Occipital lobe (tissue), 3 donors: ENCODE measurements at places on chromosomes 13 and 19. TPM values are rescaled to one million over a fixed set of nuclear protein-coding genes. Genes with fewer than 3 reads are reported as not detected.

Gene SUPT20H
- 88.6 TPM for total RNA-seq

Gene PNMA8A
- total RNA-seq: 58.5 TPM

Gene SHISA7
- total RNA-seq: 4.2 TPM

Gene CYP2B6
- total RNA-seq: not detected

Gene DDX39A
- total RNA-seq: 26.2 TPM
